Stimulated activated CD8-positive, alpha-beta memory T cell treated with anti-CD3 and anti-CD28 coated beads, Interleukin-2, amount 100 ng/mL, for 48 hours (primary cell): ENCODE measurements at places on chromosomes 2 and 18.
A peak's percentile ranks its signal among the peaks of the same experiment; 100 is the strongest.

- peak; percentile 45 for DNase-seq
Observed at GRCh38 chr2:190407662-190408537, at the start of gene MFSD6. Gene MFSD6 (plus strand): TSS chr2:190408355. CDS start chr2:190436030, 27,675 bp downstream.

DNA sequence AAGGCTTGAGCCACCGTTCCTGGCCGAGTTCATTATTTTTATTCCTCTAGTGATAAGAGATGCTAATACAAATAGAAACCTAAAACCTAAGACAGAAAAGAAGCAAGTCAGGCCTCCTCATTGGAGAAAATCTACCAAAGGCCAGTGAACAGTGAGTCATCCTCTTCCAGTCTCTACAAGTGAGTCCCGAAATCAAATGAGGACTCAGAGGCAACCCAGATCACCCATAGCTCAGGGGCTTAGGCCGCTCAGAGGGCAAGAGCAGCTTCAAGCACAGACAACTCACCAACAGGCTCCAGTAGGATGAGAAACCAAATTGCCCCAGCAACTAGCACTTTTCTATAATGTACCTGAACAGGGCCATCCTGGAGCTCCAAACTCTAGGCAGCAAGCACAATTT lies 42.7 kb upstream of the ACMSD start:
- DNase-seq, result no peak

DNA sequence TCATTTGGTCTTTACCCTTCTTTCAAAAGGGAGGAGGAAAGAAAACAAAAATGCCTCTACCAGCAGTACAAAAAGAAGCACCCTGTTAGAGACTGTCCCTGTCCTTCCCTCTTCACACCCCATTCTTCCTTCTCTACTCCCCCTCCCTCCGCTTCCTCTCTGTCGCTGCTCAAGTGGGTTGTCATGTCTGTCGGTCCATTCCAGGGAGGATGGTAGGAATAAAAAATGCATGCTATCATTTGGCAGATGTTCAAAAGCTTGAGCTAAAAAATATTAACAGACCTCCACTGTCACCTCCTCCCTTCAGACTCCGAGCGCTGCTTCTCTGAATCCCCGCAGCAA lies 482.0 kb downstream of the BCL11A start:
- DNase-seq, result no peak

DNA sequence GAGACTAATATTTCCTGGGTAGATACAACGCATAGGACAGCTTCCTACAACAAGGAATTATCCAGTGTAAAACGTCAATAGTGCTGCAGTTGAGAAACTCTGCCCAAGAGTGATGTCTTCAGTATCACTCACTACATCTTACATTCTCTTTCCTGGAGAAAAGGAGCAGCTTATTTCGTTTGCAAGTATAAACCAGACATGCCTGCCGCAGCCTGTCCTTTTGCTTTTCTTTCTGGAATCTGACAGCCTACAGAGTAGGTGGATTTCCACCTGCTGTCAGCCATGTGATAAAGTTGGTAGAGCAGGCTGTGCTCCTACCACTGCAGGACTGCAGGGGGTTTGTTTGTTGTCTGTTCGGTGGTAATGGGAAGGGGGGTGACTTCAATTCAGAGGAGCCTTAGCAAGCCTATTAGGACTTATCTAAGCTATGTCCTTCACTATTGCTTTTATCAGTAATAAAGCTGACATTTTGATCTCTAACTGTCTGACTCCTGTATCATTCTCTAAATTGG lies 439.1 kb downstream of the GRB14 start:
- no peak for DNase-seq

GRCh38 chr2:191638079-191638801 lies 39.7 kb upstream of the NABP1 start:
- no peak for DNase-seq
